Globus pallidus (tissue), 1 donor: ENCODE measurements at places on chromosomes 4 and X.

DNA sequence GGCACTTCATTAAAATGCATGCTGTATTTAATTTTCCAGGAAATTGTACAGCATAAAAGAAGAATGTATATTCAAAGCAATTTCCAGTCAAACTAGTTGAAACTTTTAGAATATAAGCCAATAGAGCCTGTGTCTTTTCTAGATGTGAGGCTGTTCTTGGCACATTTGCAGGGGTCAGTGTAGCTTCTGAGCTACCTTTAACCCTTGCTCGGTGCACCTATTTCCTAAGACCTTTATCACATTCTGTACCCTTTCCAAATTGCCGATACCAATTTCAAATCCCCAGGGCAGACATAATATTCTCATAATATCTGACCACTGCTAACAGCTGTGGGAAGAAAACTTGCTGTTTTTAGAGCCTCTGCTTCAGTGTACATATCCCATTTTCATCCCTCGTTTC, 43.2 kb downstream of the DCAF8L2 start:
- DNase-seq, result no peak

- DNase-seq, result peak; percentile 21
Measured at GRCh38 chr4:175758050-175759024, 53.7 kb downstream of the GPM6A start.

DNA sequence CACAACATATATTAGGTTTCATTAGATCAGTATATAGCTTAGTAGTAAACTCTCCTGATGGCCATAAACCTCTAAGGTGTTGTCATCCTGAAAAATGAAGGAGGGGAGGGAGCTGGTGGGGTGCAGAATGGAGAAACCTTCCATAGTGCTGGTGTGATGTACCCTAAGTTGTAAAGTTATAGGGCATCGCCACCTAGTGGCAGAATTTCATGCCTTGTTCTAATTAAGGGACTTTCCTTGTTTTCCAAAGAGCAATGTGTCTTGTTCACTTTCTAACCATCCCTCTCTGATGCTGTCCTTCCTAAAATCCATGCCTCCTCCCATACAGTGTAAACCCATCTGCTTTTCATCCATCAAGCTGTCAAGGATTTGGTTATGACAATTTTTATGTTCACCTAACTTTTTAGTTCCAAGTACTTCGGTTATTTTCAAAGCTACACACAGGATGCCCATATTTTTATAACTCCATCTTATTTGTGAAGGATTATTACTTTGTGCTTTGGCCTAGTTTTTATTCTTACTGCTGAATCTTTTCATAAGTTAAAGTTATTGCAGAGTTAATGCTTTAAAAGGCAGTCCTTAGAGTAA, 4.5 kb downstream of the NBDY start:
- peak; percentile 54 for DNase-seq

DNA sequence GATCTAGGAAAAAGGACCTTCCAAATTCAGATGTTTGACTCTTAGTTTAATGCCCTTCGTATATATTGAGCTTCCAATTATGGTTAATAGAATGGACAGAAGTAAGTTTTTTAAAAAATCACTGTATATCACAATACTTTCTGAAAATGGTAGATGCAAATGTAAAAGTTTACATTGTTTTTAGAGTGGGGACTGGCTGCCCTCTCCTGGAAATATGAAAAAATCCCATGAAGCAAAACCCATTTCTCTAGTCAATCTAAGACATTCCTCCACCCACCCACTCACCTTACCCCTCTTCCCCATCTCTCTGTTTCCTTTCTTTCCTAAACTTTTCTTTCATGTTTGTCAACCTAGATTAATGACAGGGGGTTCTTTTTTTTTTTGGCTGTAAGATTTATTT, 134.5 kb downstream of the ARHGAP6 start:
- DNase-seq, result no peak

DNA sequence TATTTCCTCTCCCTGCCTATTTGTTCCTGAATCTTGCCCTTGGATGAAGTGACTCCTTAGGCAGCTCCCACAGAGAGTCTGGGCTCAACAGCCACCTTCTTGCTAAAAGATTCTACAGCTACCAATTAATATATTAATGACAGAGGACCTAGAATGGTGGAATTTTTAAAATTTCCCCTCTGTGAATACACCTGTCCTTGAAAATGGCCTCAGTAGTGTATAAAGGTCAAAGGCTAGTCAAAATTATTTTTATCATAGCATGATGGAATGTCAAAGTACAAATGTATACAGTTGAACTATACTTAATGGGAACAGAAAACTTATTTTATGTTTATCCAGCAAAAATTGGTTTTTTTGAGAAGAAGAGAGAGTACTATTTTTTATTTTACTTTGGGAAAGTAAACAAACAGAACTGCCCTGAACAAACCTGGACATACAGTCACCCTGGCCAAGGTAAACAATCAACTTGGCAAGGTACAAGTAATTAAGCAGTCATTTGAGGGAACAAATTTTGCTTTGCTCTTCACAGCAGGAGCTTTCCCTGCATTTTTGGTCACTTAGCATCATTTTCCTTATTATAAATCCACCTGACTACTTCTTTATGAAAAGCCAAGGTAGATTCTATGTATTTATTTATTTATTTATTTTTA, 250.8 kb downstream of the INPP4B start:
- DNase-seq, result no peak

- no peak for DNase-seq
Measured at GRCh38 chrX:123617007-123617406, 115.8 kb downstream of the THOC2 start.

GRCh38 chrX:27976284-27976683, 5.0 kb downstream of the DCAF8L1 start:
- no peak for DNase-seq

DNA sequence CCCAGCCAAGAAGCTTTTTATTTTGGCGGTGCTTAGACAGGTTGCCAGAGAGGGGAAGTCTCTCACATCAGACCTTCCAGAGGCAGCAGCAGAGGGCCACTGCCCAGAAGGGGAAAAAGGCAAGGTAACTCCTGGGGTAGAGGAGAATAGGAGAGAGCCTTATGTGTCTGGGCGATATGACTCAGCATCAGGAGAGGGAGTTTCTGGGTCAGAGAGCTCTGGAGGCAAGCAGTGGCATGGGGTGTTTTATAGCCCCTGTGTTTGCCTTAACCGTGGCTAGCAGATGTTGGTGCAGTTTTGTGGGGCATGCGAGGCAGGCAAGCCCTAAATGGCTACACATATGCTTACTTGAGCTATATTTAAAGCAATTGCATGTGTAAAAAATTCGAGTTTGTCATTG, 8.3 kb upstream of the ZXDB start:
- DNase-seq, result no peak

DNA sequence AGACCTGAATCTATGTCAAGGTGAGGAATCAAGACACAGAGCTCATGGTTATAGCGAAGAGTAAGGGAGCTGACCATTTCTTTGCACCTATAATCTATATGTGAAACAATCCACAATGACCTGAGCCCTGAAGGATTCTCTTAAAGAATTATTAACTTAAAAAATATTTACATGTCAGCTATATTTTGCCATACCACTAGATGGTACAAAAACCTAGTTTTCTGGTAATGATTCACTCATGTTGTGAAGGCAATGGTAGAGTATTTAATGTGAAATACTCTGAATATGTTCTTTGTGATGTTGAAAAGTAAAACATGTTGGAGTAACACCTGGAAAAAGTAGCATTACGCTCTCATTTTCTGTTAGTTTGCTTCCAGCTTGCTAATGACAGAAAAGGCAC, 40.0 kb downstream of the VGLL1 start:
- no peak for DNase-seq

- no peak for DNase-seq
Measured at GRCh38 chr4:6926681-6927478, 17.3 kb downstream of the TBC1D14 start.

DNA sequence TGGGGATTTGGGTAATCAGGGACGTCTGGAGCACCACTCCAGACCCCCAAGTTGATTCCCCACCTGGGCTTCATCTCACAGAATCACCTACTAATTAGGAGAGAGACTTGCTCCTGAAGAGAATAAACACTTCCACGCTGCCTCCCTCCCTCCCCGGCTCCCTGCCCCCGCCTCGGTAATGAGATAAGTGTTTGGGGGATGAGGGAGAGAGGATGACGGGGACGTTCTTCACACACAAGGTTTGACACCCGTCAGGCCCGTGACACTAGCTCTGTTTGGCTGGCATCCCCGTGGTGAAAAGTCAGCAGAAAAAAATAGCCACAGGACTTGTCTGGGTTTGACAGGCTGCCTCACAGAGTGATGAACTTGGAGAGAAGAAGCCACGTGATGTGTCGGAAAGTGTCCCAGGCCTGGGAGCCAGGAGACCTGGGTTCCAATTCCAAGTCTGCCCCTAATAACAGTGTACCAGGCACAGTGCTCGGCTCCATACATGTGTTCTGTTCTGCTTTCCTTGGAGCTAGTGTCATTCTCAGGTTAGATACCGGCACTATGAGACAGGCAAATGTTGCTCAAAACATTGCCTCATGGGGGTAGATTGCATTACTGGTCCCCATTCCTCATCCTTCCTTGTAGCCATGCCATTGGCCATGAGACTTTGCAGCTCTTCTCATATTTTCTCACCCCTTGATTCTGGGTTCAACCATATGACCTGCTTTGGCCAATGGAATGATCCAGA, 578.0 kb downstream of the BCOR start:
- DNase-seq, result no peak

DNA sequence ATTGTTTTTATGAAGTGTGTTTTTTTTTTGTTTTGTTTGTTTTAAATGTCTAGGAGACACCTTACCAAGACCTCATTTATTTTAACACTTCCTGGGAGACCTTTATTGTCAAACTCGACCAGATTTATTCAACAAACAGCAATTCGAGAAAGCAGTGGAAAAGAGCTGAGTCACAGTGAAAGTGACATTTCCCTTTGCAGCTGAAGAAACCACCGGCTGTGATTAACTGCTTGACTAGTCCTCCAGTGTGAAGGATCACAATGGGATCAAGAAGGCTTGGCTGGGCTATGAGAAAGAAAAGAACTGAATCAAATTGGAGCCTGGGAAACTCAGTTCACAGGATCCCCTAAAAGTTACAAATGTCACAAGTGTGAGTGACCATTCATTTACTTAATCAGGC, 11.9 kb upstream of the ADH7 start:
- DNase-seq, result no peak

- DNase-seq, result no peak
Measured at GRCh38 chrX:21740329-21741274, 17.3 kb downstream of the SMPX start.

- DNase-seq, result peak; percentile 32
Measured at GRCh38 chr4:37754410-37755185, 68.4 kb upstream of the RELL1 start.

DNA sequence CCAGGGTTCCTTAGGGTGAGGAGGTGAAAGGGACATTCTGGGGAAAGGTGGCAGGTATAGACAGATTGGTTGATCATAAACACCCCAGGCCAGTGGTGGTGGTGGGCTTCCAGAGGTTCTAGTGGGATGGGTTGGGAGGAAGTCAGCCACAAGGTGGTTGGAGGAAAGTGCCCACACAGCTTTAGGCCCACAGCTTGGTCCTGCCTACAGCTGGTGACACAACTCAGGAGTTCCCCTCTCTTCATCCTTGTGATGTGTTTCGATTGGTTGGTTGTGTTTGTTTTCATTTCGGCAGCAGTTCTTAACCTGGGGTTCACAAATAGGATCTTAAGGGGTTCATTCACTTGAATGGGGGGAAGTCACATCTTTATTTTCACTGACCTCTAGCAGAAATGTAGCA, 157.0 kb downstream of the TMEM164 start:
- no peak for DNase-seq

DNA sequence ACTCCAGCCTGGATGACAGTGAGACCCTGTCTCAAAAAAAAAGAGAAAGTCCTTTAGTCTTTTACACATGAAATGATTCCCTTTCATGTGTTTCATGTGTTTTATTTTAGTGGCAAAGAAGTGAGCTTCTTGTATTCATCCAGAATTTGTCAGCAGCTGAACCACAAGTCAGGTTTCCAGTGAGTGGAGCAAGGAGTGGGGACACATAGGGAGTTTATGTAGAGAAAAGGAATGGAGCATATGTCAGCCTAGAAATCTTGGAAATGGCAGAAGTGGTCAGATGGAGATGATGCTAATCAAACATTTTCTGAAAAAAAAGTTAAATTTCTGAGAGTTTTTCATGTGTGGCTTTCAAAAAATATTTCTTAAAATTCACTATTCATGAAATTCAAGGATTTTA, 383.0 kb upstream of the GATB start:
- no peak for DNase-seq

GRCh38 chr4:63080934-63081333, 1328.3 kb downstream of the TECRL start:
- no peak for DNase-seq
